ENCODE measurements at places on chromosomes 1 and 21.
A peak's percentile ranks its signal among the peaks of the same experiment; 100 is the strongest.

DNA sequence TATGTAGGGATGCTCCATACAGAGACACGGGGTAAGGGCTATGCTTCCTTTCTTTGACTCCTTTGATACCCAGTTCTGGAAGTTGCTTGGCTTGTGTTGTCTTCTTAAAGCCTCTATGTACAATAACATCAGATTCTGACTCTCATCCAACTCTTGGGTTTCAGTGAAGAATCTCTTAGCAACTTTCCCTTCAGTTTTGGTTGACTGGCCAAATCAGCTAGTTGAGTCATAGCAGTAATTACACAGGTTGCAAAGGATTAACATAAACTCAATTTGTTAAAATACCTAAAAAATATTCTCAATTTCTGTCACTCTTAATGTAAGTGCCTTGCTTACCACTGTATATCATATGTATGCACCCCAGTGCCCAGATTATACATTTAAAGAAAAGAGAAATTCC is 9.2 kb downstream of the CD1E start:
- DNase-seq = no peak

GRCh38 chr1:85991261-85991660 is 165.3 kb downstream of the COL24A1 start:
- no peak for DNase-seq

GRCh38 chr1:75953461-75953860 is 21.3 kb upstream of the ASB17 start:
- no peak for DNase-seq

DNA sequence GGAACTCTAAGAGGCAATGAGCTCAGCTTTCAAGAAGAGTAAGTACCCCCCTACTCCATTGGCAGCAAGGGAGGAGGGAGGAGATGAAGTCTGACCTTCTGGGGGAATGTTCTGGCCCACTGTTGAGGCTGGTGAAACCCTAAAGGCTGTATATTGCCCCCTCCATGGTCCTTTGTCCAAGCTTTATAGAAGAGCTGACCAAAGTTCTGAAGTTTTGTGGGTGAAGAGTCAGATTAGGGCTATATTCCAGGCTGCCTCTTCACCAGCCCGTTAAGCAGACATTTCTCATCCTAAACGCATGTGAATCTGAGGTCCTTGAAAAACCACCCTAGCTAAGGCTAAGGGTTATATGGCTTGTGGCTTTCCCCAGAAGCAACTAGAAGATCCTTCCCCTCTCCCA is 1.4 kb downstream of the C1orf94 start:
- peak; percentile 35 for DNase-seq

- peak; percentile 89 for DNase-seq
Observed at GRCh38 chr1:33007190-33008050, 29.3 kb downstream of the AK2 start.

DNA sequence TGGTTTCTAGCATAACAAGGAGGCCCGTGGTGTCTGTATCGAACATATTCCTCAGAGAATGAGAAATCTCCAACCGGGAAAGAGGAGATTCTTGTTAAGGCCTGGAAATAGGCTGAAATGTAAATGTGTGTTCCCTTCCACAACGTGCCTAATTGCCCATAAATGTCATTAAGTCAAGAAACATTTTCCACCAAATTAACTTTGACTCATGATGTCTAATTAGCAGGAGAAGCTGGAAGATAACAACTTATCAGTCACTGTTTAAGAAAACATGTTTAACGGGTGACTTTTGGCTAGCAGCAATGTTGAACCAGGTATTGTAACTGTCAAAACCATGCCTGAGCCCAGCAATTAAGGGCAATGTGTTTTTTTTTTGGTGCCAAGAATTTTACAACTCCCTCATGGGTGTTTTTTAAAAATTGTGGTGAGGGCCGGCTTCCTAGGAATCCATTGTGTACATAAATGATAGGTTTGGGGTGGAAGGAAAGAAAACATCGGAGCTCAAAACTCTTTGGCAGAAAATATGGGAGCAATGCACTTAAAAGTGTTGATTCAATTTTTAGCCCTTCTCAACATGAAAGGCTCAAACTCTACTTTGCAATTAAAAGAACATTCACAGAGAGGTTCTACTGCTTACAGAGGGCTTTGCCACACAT is 67.0 kb downstream of the OLIG1 start:
- DNase-seq = no peak
